Anterior cingulate cortex (tissue), 58 donors: ENCODE measurements at places on chromosomes 2 and 18.

- no peak for DNase-seq
Measured at GRCh38 chr18:47830772-47831171, 99.7 kb downstream of the SMAD2 start.

DNA sequence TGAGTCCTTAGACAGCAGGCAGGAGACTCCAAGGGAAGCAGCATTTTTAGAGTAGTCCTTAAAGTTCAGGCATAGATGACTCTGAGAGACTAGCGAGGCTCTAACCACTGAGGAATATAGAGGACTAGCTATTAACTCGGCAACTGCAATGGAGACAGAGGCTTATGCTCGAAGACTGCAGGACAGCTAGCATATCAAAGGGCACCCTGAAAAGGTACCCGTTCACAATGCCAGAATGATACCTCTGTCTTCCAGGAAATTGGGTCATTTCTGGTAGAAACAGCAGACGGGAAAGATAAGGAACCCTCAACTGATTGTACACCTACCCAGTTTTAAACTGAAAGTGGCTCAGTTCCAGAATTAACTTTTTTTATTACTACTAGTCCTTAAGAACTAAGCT, 1204.0 kb upstream of the ZEB2 start:
- DNase-seq = no peak

GRCh38 chr18:70464343-70465114, 175.7 kb downstream of the SOCS6 start:
- DNase-seq = peak; percentile 18

GRCh38 chr18:46289931-46290330, 185.7 kb downstream of the HAUS1 start:
- no peak for DNase-seq

GRCh38 chr2:219273937-219274336, 5.2 kb upstream of the DNAJB2 start:
- no peak for DNase-seq

DNA sequence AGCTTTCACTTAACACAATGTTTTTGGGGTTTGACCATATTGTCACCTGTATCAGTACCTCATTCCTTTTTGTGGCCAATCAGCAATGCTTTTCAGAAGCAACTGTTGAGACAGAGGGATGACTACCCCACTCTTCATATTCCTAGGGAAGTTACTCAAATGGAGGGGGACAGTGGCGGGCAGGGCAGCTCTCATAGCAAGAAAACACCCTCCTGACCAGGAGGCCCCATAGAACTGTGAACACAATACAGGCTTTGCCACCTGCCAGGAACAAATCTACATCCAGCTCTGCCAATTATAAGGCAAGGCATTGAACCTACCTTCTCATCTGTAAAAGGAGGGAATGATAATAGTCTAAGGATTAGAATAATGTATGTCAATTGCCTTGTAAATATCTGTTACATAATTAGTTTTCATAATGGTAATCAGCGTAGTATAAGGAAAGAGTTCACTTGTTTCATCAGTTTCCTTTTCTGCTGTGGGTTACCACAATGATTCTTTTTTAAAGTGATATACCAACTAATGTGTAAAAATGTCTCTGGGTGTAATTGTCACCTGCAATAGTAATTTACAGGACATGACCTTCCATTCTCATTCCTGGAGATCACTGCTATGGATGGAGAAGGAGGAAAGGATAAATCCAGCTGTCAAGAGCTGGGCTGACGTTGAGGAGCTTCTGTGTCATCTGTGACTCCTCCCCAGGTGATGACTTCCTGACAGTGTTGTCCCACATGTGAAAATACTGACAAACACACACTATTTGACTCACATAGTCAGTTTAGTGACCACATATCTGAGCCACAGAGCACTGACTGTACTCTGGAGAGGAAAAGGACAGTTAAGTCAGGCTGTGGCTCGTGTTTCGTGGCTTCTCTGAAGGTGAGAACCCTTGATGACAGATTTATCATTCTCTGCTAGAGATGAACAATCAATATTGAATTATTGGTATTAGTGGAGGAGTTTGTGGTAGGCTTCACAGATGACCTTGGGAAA, 13.5 kb downstream of the ALPK2 start:
- DNase-seq = no peak
